ENCODE measurements at places on chromosomes 7 and 10.

GRCh38 chr10:128000471-128001362, 93.8 kb downstream of the PTPRE start:
- no peak for DNase-seq

GRCh38 chr7:120337308-120337907, 64.4 kb downstream of the KCND2 start:
- DNase-seq: no peak

DNA sequence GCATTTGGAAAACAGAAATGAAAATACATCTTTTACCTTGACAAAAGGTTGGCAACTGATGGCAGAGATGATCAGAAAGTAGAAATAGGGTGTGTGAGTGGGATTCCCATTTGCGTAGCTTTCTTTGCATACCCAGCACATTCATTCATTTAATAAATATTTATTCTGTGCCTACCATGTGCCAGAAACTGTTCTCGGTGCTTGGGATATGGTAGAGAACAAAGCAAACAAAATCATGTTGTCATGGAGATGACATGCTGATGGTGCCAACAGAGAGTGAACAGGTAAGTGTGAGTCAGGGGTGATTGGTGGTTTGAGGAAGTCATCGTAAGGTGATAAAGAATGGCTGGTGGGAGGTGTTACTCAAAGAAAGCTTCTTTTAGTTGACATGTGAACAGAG, 45.4 kb downstream of the CACNB2 start:
- DNase-seq: no peak

DNA sequence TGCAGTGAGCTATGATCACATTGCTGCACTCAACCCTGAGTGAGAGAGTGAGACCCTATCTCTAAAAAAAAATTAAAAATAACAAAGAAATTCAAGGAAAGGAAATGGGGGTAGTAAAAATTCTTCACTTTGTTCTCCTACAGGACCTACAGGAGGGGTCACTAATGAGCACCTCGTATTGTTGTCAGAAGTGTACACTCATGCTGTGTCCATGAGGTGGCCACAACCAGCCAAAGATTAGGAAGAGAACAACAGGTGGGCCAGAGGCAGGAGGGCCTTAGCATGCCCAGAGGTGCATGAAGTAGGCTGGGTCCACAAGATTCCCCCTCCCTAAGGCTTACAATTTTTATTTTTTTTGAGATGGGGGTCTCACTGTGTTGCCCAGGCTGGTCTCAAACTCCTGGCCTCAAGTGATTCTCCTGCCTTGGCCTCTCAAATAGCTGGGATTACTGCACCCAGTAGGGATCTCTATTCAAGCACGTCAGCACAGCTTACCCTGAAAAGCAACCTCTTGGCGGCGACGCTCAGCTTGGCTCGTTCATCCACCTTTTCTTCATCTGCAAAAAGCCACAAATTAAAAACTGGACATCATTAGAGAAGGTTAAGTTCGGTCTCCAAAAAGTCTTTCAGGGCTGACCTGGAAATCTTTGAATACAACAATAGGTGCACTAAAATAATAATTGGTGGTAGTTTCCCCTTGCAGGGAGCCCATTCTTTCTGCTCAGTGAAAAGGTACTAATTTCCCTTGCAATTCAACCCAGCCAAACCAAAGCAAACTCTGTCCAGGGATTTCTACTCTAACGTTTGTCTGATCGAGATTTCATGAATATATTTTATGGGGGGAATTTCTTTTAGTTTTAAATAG, 104.4 kb downstream of the SVIL start:
- no peak for DNase-seq
